ENCODE measurements at places on chromosomes 2 and 18.

DNA sequence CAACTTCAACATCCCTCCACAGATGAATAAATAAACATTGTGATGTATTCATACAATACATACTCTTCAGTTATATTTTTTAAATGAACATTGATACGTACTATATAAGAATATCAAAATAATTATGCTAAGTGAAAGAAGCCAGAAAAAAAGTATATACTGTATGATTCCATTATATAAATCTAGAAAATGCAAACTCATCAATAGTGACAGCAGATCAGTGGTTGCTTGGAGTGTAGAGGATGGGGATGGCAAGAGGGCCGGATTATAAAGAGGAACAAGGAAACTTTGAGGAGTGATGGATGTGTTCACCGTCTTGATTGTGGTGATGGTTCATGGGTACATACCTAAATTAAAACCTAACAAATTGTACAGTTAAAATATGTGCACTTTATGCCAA is 3.0 kb upstream of the TTC27 start:
- DNase-seq = no peak

- DNase-seq = peak; percentile 25
These were observed 106.4 kb upstream of the CCDC85A start for GRCh38 chr2:56077359-56077915.

DNA sequence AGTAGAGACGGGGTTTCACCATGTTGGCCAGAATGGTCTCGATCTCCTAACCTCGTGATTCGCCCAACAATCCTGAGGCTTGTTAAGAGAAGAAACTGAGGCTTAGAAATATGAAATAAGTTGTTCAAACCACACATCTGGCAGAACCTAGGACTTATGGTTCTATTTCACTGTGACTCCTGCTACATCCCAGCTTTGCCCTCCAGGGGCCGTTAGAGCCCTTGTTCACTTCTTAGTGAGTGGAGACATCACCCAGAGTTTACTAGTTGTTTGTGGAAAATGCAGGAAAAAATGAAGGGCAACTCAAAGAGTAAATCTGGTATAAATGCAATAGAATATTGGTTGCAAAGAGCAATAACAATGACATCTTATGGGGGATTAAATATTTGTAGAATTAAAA is 43.9 kb downstream of the MARCHF4 start:
- no peak for DNase-seq

- DNase-seq = no peak
These were observed 129.7 kb downstream of the RTP5 start for GRCh38 chr2:241999184-241999583.

Measured in NCI-H526 treated with DMSO at 0.1 percent for 48 hours (cell line).